ENCODE measurements at places on chromosomes 3 and 15. TPM values are rescaled to one million over a fixed set of nuclear protein-coding genes. Genes with fewer than 3 reads are reported as not detected.
A peak's percentile ranks its signal among the peaks of the same experiment; 100 is the strongest.

- H3K4me1 ChIP-seq: no peaks in the 10 kb centered on the region
- no peaks in the 10 kb centered on the region for H3K27me3 ChIP-seq
- H3K27ac ChIP-seq: no peak overlapping the region
- H3K4me3 ChIP-seq: no peak overlapping the region
- no peak for DNase-seq
These were observed 255.6 kb downstream of the MAGI1 start for GRCh38 chr3:65783117-65783516.

The LRRC31 gene
- 12.4 TPM for total RNA-seq

The FGF12 gene
- not detected for total RNA-seq

DNA sequence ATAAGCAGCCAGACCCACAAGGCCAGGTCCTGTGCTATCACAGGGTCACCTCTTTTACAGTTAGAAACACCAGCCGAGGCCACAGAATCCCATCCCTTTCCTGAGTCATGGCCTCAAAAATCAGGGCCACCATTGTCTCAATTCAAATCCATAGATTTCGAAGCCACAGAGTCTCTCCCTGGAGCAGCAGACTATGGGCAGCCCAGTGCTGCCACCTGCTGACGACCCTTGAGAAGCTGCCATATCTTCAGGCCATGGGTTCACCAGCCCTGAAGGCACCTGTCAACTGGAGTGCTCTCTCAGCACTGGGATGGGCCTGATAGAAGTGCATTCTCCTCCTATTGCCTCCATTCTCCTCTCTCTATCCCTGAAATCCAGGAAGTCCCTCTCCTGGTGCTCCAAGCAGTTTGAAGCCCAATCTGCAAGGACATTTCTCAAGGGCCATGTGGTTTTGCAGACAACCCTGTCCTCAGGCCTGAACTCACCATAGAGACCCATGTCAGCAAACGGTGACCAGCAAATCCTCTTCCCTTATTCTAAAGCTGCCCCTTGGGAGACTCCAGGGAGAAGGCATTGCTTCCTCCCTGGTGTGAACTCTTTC, 39.6 kb downstream of the TGM4 start:
- no peak overlapping the region for H3K27ac ChIP-seq
- H3K36me3 ChIP-seq: no peaks in the 10 kb centered on the region
- H3K27me3 ChIP-seq: no peaks in the 10 kb centered on the region
- peak; percentile 77 for DNase-seq
- H3K4me3 ChIP-seq: no peak overlapping the region

DNA sequence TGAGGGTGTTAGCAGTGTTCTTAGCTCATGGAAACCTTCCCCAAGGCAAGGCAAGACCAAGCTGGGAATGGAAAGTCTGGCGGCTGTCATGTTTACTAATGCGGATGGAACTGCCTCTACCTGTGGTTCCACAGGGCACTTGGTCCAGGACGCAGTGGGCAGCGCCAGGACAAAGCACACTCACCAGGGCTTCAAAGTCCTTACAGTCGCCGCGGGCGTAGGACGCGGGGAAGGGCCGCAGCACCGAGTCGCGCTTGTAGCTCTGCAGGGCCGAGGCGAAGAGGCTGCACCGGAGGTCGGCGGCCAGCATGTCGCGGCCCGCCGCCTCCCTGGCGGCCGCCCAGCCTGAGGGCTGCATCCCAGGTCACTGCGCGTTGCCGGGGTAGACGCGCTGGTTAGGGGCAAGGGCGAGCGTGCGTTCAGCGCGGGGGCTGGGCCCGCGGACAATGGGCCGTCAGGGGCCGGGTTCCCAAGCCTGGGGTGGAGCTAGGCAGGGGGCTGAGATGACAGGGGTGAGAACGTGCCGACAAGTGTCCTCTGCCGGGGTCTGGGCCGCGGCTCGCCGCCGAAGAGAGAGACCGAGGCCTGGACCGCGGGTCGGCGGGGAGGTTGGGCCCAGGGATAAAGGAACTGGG, 497 bp downstream of the PARP16 start:
- H3K27me3 ChIP-seq: no peaks in the 10 kb centered on the region
- H3K27ac ChIP-seq: peak overlapping the region; percentile 84
- no peaks in the 10 kb centered on the region for H3K36me3 ChIP-seq

The TBC1D23 gene
- total RNA-seq: 57.4 TPM

- no peaks in the 10 kb centered on the region for H3K36me3 ChIP-seq
- no peak for DNase-seq
- H3K4me1 ChIP-seq: no peaks in the 10 kb centered on the region
- no peaks in the 10 kb centered on the region for H3K27me3 ChIP-seq
- H3K27ac ChIP-seq: no peak overlapping the region
These were observed 1132.5 kb downstream of the TUSC7 start for GRCh38 chr3:117842086-117842485.

The GCNT3 gene
- total RNA-seq: 112 TPM

The CMTM7 gene
- total RNA-seq: 8.1 TPM
